Fibroblast of lung (primary cell): ENCODE measurements at places on chromosomes 6 and 20. TPM values are rescaled to one million over a fixed set of nuclear protein-coding genes. Genes with fewer than 3 reads are reported as not detected.

HUS1B gene
- polyA plus RNA-seq, result 0.08 and 0.11 TPM in 2 replicates

SYCP2L gene
- polyA plus RNA-seq, result 0.02 TPM in 1 of 2 replicates, not detected in the other

GRCh38 chr6:42279144-42279781 is 61.6 kb upstream of the MRPS10 start:
- DNase-seq, result peak; percentile 79

SCAF8 gene
- polyA plus RNA-seq, result 28.5 and 32.2 TPM in 2 replicates

DNA sequence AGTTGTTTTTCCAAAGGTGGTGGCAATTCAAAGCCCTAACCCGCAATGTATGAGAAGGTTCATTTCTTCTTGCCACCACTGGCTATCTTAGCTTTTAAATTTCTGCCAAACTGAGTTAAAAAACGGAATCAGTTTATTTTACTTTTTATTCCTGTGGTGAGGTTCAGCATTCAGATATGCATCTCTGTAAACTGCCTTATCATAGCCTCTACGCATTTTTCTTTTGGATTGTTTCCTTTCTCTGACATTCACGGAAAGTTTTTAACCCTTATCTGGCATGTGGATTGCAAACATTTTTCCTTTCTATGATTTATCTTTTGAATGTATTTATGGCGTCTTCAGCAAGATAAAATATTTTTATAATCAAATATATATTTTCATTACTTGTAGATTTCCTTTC is 37.7 kb downstream of the AK9 start:
- DNase-seq, result no peak

TSHZ2 gene
- polyA plus RNA-seq, result 0.15 and 0.59 TPM in 2 replicates

GRCh38 chr6:162833776-162834175 is 106.0 kb downstream of the PACRG start:
- no peak for DNase-seq

DNA sequence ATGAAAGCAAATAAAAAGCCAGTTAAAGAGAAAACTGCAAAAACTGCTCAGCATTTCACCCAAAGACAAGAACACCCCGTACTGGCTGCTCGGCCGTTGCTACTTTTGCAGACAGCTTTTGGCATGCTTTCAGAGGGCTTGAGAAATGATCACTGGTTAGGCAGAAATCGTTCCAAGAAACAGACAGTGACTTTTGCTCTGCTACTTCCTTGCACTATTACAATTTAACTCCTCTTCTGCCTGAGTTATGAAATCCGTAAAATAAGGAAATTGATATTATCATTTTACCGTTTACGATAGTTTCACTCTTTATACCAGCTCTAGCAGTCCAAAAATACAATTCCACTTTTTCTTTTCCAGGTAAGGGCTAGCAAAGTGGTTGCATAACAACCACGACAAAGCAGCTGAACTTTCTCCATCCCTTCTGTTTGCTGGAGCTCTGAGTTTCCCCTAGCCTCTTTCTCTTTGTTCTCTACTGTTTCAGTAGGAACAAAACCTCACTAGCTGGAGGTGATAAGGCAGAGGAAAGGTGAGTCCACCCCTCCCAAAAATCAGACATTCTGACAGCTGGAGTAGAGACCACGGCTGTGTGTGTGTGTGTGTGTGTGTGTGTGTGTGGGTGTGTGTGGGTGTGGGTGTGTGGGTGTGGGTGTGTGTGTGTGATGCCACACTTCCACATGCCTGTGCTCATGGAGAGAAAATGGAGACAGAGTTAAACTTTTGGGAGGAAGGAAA is 191.8 kb upstream of the RREB1 start:
- peak; percentile 92 for DNase-seq

DNA sequence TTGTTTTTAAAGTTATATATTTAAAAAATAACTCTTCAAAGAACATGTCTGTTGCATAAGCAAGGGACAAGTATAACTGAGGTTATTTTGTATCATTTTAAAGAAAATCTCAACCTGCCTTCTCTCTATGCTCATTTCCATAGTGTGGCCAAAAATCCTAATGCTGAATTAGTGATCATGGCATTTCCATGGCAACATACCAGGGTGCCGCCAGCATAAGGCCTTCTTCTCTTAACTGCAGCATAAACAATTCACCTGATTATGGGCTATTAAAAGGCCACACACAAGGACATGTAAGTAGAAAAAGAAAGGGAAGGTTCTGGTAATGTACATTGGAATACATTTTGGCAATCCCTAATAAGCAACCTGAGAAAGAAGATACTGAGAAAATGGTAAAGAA is 95.1 kb upstream of the RNF217 start:
- no peak for DNase-seq
